ENCODE measurements at places on chromosomes 6 and 20.

GRCh38 chr6:6982663-6983062 lies 125.1 kb upstream of the RREB1 start:
- DNase-seq: no peak

DNA sequence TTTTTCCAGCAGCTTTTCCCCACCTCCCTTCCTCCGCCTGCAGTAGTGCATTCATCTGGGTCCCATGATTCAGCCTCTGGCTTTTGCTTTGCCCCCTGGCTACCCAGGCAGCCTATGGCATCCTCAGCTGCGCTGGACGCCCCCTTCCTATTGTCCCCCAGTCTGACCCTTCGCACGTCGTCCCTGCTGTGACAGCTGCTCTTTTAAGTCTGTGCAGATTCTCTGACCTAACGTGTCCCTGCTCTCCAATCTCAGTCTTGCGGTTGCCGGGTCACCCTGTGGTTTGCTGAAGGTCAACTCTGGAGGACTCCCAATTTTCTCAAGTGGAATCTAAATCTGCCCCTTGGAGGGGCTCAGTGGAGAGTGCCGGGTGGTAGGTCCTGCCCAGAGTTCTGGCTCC lies 294.3 kb downstream of the CDC5L start:
- no peak for DNase-seq

DNA sequence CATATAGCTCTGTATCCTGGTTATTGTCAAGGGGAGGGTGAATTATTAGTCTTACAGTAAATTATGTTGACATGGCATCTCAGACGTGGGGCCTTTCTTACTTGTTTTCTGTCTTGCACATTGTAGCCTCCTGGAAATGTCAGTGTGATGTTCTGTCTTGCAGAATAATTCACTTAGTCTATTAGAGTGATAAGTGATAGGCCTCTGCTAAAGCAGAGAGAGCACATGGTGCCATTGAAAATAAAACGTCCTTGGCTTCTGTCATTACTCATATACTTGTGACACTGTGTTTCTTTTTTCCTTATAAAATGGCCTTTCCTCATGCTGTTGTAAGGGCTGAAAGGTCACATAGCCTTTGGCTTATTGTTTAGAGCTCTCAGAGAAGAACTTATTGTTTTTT lies 531.0 kb downstream of the EPM2A start:
- no peak for DNase-seq

DNA sequence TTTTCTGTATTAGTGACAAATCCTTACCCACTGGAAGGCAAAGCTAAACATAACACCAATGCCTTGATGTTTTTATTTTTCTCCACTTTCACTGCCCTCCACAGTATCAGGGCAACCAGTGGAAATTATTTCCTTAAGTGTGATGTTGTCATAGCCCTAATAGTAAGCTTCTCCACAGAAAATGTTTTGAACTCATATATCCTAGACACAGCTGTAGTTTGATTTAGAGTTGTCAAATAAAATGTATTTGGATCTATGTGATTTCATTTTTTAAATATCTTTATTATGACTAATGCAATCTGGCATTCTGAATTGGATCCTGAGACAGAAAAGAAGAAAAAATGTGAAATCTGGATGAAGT lies 70.9 kb upstream of the UFL1 start:
- no peak for DNase-seq

GRCh38 chr6:63319939-63320338 lies at the start of gene LGSN:
TSS of gene LGSN (minus strand) at chr6:63319983. CDS start at chr6:63319943, 40 bp downstream.
- no peak for DNase-seq

- no peak for DNase-seq
Observed at GRCh38 chr6:15109338-15110090, 136.4 kb upstream of the JARID2 start.

- DNase-seq: no peak
Observed at GRCh38 chr6:13030396-13030795, 297.9 kb downstream of the TBC1D7 start.

DNA sequence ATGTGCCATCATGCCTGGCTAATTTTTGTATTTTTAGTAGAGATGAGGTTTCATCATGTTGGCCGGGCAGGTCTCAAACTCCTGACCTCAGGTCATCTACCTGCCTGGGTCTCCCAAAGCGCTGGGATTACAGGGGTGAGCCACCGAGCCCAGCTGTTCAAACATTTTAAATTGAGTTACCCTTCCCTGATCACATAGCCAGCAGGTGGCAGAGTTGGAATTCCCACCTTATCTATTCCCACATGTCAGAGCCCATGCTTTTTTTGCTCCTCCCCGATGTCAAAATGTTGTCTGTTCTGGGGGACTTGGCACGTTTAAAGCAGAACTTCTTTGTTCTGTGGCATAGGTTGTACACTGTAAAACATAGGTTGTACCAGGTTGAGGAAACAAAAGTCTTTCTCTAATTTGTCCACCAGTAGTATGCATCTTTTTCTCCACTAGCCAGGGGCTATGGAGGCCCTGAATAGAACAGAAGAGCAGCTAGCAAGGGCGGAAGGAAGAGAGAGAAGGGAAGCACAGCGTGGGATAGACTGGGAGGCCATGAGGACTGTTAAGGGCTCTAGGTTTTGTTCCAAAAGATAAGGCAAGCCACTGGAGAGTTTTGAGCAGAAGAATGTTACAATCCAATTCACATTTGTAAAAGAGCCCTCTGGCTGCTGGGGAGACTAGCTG lies 7.3 kb upstream of the LBP start:
- no peak for DNase-seq

DNA sequence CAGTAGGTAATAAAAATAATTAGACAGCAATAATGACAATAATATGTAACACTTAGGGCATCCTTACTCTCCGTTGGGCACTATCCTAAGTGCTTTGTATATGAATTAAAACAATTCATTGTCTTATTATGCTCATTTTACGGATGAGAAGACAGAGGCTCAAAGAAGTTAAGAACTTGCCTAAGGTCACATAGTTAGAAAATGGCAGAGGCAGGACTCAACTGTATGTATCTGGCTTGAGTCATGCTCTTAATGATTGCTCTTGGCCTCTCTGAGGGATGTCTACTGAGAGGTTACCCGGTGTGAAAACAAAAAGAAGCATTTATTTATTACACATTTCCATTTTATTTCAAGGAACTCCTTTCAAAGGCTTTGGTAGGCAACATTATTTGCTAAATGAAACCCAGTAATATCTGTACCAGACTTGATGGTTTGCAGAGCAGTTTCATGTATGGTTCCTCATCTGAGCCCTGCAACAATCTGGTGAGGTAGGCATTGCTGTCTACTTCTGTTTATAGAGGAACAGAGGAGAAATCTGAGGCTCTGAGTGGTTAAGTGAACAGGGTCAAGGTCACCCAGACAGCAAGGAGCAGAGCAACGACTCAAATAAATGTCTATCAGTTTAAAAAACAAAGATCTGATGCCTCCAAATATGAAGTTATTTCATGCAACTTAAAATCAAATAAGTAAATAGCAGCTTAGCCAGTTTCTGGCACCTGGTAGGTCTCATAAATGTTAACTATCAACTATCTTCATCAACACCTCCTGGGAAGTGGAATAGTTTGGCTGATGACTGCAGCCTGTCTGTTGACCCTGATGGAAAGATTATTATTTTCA lies 4.2 kb upstream of the PARD6B start:
- no peak for DNase-seq

- no peak for DNase-seq
Observed at GRCh38 chr6:82971877-82972460, 93.7 kb downstream of the UBE3D start.

- no peak for DNase-seq
Observed at GRCh38 chr20:13841206-13841605, 56.4 kb downstream of the NDUFAF5 start.

- no peak for DNase-seq
Observed at GRCh38 chr6:15776458-15776980, 113.7 kb upstream of the DTNBP1 start.

DNA sequence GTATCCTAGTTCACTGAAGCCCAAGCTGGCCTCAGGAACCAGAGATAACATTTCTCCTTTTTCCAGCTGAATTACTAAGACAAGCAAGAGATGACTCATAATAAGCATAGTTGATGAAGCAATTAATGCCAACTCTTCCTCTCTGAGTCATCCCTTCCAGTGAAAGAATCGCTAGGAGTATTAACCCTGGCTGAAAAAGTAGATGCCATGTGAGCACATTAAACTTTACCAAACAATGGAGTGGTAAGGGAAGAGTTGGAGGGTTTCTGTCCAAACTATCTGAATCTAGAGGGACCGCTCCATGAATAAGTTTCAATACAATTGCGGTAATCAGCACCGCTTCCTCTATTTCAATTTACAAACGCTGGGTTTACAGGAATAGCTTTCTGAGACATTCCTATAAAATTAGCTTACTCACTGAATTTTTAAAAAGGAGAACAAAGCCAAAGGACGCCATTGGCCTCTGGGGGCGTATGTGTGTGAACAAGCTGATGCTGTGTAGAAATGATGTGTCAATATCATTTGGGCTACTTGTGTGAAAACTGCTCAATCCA lies 48.3 kb downstream of the ATXN1 start:
- DNase-seq: no peak

- DNase-seq: no peak
Observed at GRCh38 chr6:133085896-133086295, 155.3 kb upstream of the EYA4 start.

- DNase-seq: no peak
Observed at GRCh38 chr6:139344186-139344963, 30.1 kb downstream of the CITED2 start.

DNA sequence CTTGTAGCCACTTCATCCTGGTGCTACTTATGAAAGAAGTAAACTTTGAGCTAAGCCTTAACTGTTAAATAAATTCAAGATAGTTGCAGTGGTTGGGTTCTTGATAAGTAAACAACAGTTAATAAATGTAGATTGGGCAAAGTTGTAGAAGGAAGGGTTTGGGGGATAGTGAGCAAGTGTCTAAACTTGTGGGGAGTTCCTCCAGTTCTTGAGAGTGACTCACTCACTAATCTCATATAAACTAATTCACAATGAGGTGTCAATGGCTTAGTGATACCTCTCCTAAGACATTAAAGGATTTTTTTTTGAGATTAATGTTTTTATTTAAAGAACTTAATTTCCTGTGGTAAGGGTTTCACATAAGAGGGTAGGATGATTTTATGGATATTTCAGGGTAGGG lies 507.4 kb downstream of the BMP2 start:
- no peak for DNase-seq

- no peak for DNase-seq
Observed at GRCh38 chr6:169702840-169703246, 917 bp downstream of the C6orf120 start.

- DNase-seq: no peak
Observed at GRCh38 chr6:27502508-27503435, 29.9 kb upstream of the ZNF184 start.

GRCh38 chr6:71994705-71995271 lies 108.4 kb downstream of the RIMS1 start:
- no peak for DNase-seq

GRCh38 chr6:12386816-12387215 lies 96.7 kb downstream of the EDN1 start:
- DNase-seq: no peak
